ENCODE measurements at places on chromosomes 4 and X.

DNA sequence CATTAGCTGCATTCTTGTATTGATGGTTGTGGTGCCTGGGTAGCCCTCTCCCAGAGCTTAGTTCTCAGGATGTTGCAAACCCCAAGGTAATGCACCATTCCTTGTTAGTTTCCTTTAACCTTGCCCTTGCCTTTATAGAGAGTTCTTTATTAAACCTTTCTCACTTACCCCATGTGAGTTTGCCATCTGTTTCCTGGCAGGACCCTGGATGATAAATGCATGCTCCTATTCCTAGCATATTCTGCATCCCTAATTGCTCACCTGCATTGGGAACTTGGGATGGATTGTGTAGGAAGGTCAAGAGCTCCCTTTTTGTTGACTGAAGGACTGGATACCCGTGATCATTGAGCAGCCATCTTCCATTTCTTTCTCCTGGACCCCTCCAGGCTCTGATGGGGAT, 59.9 kb upstream of the AP1S2 start:
- no peak for DNase-seq

DNA sequence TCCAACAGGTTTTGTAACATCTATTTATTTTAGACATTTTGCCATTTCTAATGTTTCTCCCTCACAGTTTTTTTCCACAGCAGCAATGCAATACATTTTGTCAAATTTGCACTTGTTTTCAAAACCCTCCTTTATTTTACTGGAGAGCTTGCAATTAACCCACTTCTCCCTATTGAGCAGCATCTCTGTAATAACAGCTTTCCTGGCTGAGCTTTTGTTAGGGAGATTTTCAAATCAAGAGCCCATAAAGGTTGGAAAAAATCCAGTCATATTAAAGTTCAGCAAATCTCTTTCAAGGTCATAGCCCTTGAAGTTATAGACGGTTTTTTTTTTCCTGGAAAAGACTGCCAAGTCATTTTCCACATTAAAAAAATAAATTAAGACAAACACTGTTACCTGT, 450.6 kb upstream of the TENM3 start:
- no peak for DNase-seq

DNA sequence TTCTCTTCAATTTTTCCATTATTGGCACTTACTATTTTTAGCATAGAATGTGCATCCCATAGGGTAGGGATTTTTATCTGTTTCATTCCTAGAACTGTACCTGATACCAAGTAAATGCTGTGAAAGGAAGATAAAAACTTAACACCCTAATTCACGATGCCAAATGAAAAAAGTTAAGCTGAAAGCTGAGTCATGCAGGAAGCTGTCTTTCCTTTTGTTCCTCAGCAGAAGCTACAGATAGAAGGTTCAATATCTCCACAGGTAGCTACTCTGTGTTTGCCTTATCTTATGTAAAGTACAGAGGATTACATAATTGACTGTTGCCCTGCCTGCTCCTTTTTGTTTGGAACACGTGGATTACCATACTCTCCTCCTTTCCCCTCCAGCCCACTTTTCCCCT, 77.0 kb downstream of the LRP2BP start:
- no peak for DNase-seq

DNA sequence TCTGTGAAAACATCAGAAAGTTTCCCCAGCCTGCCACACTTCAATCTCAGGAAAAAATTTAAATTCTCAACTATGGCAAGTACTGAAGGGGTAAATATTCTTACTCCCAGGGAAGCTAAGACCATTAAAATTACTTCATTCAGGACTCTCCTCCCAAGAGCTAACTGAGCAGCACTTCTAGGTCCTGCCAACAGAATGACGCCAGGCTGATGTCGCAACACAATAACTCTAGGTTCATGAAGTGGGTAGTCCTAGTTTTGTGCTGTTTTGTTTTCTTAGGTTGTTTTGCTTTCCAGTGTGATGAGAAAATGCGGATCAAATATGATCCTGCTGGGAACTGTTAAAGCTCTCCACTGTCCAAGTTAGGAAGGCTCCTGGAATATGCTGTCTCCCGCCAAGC, 180.0 kb downstream of the NKX6-1 start:
- DNase-seq = no peak

GRCh38 chr4:89640620-89641366, 196.2 kb downstream of the SNCA start:
- no peak for DNase-seq

Data from SJSA1 (cell line).